ENCODE measurements at places on chromosomes 5 and 9. TPM values are rescaled to one million over a fixed set of nuclear protein-coding genes. Genes with fewer than 3 reads are reported as not detected.

Gene TUSC1
- 0.56 TPM for total RNA-seq

Gene ORM2
- not detected for total RNA-seq

Gene LTC4S
- 4.0 TPM for total RNA-seq

Gene PFN3
- not detected for total RNA-seq

Gene KLF9
- total RNA-seq: 4.0 TPM

Gene ZNF618
- total RNA-seq: 1.4 TPM

Gene PCDHAC2
- total RNA-seq: not detected

Gene OR1Q1
- not detected for total RNA-seq

Gene TCF7
- 2.6 TPM for total RNA-seq

Gene CLK4
- total RNA-seq: 25.4 TPM

Gene ASPN
- total RNA-seq: not detected

Gene FRRS1L
- not detected for total RNA-seq

Gene TLE1
- 2.4 TPM for total RNA-seq

- DNase-seq: no peak
Measured at GRCh38 chr5:98314292-98314691, 459.2 kb upstream of the RGMB start.

GRCh38 chr9:92720807-92721535 lies 43.7 kb downstream of the BICD2 start:
- no peak for DNase-seq

DNA sequence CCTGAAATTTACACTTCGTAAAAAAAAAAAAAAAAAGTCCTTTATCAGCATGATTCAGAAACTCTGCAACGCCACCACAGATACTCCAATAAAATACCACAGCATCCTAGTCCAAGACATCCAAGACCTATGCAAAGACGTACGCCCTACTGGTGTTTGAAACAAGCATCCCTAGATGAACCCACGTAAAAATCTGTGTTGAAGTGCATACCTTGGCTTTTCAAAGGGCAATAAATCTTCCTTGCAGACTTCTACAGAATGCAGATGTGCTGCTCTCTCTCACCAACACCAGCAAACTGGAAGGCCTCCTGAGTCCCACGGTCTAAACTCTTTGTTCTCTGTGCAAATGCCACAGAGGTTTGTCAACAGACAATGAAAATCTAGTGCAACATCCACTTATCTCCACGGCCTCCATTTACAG lies 38.8 kb downstream of the MYO10 start:
- DNase-seq: no peak

DNA sequence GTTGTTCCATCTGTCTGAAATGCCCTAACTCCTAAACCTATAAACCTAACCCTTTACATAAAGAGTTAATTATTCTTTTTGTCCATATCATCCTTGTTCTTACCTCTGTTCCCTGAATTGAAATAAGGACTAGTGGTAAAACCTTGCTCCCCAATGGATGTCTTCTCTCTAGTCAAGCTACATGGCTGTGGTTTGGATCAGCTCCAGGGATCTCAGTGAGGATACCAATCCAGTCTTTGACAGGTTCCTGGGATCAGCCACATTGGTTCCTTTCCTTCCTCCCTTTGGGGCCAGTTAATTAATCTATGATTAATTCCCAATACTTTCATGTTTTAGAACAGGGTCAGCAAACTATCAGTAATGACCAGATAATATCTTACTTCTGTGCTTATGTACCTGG lies 151.6 kb downstream of the SIL1 start:
- no peak for DNase-seq

GRCh38 chr5:93890657-93891056 lies 149.3 kb upstream of the POU5F2 start:
- no peak for DNase-seq

GRCh38 chr9:70484232-70485130 lies 70.0 kb upstream of the KLF9 start:
- DNase-seq: no peak

- DNase-seq: no peak
Measured at GRCh38 chr9:126947529-126947928, 32.9 kb downstream of the RALGPS1 start.

- no peak for DNase-seq
Measured at GRCh38 chr9:94900222-94901018, 173.9 kb downstream of the AOPEP start.

DNA sequence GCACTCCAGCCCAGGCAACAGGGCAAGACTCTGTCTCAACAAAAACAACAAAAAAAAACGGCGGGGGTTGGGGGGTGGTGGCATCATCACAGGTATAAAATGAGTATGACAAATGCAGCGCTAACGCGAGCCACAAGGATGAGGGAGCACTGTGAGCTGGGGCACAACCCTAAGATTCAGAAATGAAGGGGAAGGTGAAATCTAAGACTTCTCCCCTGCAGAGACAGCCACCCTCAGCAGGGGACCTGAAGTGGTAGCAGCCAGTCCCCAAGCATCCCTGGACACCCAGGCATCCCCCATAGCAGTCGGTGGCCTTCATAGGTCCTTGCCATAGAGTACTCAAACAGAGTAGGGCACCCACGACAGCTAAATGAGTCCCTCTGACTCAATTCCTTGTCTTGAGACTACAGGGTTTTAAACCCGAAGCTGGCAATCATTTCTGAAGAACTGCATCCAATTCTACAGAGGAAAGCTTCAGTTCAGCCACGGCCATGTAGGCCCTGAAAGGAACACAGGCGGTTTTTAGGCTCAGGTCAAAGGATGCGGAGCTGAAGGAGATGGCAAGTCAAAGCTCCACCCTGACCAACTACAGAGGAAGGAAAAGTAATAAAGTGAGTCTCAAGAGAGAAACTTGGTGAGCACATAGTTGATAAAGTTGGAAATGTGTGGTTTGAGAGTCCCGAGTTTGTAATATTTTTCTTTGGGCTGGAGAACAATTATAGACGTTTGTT lies 50.3 kb downstream of the MYO10 start:
- no peak for DNase-seq

- DNase-seq: no peak
Measured at GRCh38 chr5:157574456-157575380, 857 bp downstream of the ADAM19 start.

GRCh38 chr5:164753434-164753833 lies 1248.0 kb downstream of the MAT2B start:
- no peak for DNase-seq

DNA sequence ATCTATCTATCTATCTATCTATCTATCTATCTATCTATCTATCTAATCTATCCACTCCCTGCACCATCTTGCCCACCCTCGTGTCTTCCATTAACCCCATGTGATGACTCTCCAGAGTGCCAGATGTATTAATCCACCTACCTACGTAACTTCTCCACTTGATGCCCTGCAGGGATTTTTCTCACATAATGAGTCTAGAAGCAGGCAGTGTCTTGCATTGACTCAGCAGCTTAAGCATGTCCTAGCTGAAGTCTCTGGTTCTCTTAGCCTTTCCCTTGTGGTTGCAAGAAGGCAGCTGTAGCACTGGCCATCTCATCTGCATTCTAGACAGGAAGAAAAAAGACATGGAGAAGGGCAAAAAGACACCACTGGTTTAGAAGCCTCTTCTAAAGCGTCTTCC lies 96.7 kb upstream of the ALDH1B1 start:
- DNase-seq: no peak

- DNase-seq: no peak
Measured at GRCh38 chr5:21143686-21144085, 1155.7 kb upstream of the CDH18 start.

GRCh38 chr5:10689391-10690081 lies 71.5 kb downstream of the DAP start:
- no peak for DNase-seq

GRCh38 chr9:32918628-32919027 lies 82.8 kb downstream of the APTX start:
- no peak for DNase-seq

- no peak for DNase-seq
Measured at GRCh38 chr9:16645970-16646369, 224.5 kb downstream of the BNC2 start.

GRCh38 chr9:87886933-87887505 lies 4.3 kb downstream of the SPATA31E1 start:
- no peak for DNase-seq

GRCh38 chr5:51829691-51830090 lies 446.4 kb downstream of the ISL1 start:
- DNase-seq: no peak

DNA sequence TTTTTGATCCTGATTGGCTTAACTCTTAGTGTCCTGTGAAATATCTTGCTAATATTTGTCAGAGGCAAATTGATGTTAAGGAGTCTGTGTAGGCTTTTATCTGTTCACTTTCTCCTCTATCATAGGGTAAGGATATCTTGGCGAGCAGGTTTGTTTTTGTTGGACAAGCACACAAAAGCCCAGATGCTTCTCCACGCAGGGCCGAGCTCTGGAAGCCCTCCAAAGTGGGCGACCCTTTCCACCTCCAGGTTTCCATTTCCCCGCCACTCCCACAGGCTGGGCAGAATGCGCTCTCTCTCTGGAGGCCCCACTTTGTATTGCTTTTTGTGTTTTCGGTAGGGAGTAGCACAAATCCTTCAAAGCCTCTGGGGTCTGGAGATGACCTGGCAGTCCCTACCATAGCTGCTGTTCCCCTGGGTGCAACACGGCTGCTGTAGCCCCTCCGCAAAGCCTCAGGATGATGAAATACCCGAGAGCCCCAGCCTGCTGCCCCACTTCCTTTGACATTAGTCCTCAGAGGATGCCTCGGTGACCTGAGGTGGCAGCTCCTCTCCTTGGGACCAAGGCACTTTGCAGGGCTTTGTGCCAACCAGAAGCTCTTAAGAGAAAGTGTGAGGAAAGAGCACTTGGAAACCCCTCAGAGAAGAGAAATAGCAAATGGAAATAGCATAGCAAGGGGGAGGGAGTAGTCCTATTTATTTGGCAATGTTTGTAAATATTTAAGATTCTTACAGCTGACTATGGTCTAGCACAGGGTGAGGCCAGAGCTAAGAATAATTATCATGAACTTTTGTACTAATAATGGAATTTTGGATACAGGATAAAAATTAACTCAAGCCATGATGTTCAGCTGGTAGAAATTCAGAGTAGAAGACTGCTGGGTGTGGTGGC lies 122.8 kb downstream of the ARHGEF28 start:
- DNase-seq: no peak

DNA sequence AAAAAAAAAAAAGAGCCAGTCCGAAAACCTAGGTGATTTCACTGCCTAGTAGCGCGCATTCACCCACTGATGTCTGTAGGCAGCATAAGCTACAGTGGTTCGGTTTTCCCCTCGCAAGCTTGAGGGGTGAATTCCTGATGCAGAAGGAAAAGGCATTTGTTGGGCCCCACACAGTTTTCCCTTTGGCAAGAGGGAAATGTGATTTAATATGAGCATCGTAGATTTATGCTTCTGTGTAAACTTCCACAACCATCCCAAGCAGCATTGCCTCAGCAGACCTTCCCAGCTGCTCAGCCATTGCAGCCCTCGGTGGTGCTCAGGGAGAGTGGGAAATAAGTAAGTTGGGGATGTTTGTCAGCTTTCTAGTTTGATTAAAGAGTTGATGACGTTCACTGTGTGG lies 231.5 kb upstream of the PPP1R2B start:
- DNase-seq: no peak

GRCh38 chr9:126956917-126957686 lies 42.5 kb downstream of the RALGPS1 start:
- DNase-seq: no peak

DNA sequence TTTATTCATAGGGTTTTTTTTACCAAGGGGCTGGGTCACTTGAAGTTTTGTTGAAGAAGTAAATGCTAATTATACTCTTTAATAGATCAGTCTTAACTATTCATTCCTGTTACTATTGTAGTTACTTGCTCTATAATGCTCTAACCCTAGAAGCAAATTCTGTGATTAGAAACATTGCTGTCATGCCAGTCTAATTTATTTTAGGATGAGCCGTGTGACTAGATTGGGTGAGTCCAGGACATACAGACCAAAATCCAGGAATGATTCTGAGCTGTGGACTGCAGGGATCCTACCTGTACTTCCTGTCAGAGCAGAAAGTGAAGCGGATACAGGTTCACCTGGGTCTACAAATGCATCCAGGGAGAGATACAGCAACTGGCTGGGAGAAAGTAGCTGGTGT lies 757 bp upstream of the CCDC192 start:
- DNase-seq: no peak

DNA sequence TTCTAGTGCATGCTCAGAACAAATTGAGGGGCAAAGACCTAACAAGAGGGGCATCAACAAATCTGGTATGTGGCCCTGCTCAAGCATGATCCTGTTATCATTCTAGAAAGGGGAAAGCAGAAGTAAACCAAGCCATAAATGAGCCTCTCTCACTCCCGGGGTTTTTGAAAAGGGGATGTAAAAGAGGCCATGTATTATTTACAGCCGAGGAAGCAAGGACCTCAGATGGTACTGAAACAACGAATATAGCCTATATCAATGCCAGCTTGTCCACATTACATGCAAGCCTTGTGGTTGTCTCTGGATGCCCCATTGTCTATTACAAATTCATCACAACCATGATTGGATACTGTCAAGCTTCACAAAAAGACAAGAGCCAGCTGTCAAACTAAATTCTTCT lies 211.3 kb downstream of the DCP2 start:
- no peak for DNase-seq

DNA sequence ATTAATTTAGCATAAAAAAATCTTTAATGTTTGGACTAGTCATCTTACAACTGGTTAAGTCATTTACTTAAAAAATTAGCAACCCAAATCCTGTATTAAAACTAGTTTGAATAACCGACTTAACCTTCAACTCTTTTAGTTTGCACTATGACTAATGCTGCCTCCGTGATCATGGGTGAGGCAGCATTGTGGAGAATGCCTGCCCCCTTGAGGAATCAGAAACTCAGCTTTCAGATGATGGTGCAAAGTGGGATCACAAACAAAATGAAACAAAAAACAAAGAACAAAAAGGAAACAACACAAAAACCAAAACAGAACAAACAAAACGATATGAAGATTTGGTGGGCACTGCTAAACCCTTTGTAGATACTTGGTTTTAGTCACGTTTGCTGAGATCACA lies 127.0 kb upstream of the PALM2AKAP2 start:
- no peak for DNase-seq

- DNase-seq: no peak
Measured at GRCh38 chr9:23307731-23308513, 518.1 kb downstream of the ELAVL2 start.

DNA sequence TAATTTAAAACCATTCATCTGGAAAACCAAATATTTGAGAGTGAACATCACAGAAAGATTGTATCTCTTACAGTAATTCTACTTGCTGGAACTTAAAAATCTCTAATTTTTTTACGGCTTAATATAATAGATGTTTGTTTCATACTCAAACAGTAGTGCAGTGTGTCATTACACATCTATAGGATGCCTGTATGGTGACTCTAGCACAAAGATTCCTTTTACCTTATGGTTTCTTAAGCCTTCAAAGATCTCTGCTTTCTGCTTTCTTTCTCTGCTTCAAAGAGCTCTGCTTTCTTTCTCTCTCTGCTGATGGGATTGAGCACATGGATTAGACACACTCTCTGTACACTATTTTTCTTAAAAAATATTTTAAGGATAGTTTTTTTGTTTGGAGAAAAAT lies 374.0 kb upstream of the CDH9 start:
- no peak for DNase-seq

GRCh38 chr5:115579747-115580173 lies 22.5 kb downstream of the TICAM2 start:
- no peak for DNase-seq
